ENCODE measurements at places on chromosomes 3 and 15.

GRCh38 chr3:130760922-130761321, 14.3 kb upstream of the PIK3R4 start:
- DNase-seq = no peak

GRCh38 chr3:59692117-59692516, 642.3 kb upstream of the CFAP20DC start:
- DNase-seq = no peak

- no peak for DNase-seq
Measured at GRCh38 chr15:70794596-70795310, 31.4 kb upstream of the UACA start.

GRCh38 chr3:69085168-69085832, 563 bp downstream of the ARL6IP5 start:
- DNase-seq = peak; percentile 14

- no peak for DNase-seq
Measured at GRCh38 chr15:31556494-31557150, 230.0 kb downstream of the KLF13 start.

DNA sequence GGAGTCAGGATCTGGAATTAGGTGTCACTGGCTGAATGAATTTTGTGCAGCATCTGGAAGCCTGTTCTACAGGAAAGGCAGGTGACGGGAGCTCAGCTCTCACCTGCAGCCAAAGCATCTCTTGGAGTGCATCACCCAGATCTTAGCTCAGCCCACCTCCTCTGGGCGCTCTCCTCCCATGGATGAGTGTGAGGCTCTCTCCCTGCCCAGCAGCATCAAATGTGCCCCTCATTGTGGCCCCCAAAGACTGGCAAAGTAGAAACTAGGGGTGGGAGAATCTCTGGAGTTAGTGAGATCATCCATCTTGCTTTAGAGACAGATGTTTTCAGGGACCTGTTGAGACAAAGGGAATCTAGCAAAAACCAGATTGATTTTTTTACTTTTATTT, 68.7 kb downstream of the SENP2 start:
- no peak for DNase-seq

- peak; percentile 64 for DNase-seq
Measured at GRCh38 chr15:92899948-92900730, at the start of gene CHD2. CHD2 (plus strand) TSS chr15:92900324; CDS start chr15:92901238, 914 bp downstream.

- DNase-seq = no peak
Measured at GRCh38 chr3:130256821-130257340, 88.6 kb upstream of the COL6A5 start.

GRCh38 chr3:49813497-49814174, at the start of gene UBA7:
UBA7 (minus strand) TSS chr3:49813953; CDS start chr3:49813787, 166 bp downstream.
- peak; percentile 28 for DNase-seq

DNA sequence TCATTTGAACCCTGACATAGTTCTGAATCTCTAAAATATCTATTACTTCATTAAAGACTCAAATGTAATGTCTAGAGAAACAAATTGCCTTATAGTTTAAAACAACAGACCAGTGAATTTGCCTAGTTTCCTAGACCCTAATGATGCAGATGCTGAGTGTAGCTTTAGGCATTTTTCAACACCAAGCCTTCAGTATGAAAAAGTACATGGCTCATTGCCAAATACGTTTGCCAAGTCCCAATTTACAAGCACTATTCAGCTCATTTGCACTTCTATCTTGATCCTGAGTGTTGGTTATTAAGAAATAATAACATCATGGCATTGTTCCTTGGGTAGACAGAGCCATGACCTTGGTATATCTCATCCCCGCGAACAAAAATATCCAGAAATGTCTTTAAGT, 46.8 kb downstream of the EOMES start:
- DNase-seq = no peak

DNA sequence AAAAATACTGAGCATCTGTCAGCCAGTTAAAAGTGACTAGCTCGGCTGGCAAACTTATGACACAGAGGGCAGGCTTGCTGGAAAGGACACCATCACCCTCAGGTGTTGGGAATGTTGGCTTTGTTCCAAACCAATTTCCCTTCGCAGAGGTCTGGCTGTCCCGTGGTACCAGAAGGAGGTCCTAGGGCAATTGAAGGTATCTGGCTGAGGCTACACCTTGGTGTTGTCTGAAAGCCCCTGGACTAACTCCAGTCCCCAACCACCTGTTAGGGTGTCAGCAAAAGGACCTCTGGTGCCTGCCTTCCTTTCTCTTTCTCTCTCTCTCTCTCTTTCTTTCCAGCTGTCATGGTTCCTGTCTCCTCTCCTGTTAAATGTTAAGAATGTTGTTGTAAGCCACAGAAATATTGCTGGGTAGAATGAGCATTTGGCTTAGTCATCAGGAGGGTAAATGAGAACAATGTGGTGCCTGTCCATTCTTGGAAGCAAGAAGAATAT, 12.5 kb downstream of the PRR20G start:
- DNase-seq = no peak

DNA sequence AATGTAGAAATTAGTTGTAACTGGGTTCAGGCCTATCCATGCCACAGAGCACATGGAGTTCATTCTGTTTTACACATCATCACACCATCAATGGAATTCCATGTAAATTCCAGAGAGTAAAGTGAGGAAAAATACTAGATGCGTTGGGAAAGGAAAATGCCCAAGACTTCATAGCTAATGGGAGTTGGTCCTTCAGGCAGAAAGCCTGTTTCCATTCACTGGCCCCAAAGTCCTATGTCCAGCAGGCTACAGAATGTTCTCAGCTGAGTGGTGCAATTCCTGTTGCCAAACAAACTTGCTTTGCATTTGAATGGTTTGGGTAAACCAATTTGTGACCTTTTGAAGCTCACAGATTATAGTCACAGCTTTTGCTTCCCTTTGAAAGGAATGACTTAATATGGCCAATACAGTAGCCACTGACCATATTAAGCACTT, 164.6 kb upstream of the PFN2 start:
- DNase-seq = no peak

DNA sequence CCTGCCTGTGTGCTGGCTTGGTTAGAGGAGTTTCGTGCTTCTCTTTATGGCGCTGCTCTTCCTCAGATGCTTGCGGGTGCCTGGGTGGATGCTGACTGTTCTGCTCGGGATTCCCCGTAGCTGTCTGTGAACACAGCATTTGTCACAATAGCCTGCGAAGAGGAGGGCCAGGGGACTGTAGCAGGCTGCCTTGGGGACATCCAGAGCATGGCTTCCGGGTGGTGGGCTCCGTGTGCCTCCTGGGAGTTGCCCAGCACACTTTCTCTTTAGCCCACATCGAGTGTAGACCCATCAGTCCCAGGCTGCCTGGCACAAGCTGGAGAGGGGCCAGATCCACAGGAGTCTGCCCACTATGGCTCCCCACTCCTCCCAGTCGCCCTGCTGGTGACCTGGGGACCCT, 22.4 kb downstream of the LRRK1 start:
- no peak for DNase-seq

GRCh38 chr3:131401978-131402377, 20.4 kb downstream of the NUDT16 start:
- no peak for DNase-seq

DNA sequence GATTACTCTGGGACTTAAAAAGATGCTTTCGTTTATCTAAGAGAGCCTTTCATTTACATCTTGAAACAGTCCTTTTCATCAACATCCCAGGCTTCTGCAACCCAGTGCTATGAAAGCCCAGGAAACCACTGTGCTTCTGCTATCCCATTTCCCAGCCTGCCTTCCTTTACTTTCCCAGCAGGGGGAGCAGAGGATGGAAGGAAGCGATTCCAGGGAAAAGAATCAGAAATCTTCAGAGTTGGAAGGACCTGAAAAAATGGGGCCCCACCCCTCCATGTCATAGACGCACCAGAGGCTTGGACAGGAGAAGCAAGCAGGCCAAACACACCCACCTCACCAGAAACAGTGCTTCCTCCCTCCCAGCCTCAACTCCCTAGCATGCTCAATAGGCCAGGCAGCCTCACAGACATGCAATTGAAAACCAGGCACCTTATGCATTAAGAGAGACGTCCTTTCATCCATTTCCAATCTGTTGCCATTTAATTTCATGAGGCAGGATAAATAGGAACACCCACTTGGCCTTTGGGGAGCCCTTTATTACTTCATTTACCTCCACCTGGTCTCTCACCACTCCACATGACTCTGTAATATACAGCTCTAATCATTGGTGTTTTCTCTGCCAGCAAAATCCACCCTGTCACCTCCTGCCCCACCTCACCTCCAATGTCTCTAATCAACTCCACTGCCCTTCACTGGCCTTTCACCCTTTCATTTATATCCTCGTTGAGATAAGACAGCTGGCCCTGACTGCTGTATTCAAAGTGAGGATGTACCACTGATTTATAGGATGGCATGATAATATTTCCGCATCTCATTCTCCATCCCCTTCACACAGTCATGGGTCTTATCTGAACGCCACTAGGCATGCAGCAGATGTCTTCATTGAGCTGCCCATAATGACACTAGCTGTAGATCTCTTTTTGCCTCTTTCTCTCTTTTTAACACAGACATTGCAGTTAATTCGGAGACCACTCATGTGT, 583.9 kb downstream of the NTRK3 start:
- peak; percentile 41 for DNase-seq

DNA sequence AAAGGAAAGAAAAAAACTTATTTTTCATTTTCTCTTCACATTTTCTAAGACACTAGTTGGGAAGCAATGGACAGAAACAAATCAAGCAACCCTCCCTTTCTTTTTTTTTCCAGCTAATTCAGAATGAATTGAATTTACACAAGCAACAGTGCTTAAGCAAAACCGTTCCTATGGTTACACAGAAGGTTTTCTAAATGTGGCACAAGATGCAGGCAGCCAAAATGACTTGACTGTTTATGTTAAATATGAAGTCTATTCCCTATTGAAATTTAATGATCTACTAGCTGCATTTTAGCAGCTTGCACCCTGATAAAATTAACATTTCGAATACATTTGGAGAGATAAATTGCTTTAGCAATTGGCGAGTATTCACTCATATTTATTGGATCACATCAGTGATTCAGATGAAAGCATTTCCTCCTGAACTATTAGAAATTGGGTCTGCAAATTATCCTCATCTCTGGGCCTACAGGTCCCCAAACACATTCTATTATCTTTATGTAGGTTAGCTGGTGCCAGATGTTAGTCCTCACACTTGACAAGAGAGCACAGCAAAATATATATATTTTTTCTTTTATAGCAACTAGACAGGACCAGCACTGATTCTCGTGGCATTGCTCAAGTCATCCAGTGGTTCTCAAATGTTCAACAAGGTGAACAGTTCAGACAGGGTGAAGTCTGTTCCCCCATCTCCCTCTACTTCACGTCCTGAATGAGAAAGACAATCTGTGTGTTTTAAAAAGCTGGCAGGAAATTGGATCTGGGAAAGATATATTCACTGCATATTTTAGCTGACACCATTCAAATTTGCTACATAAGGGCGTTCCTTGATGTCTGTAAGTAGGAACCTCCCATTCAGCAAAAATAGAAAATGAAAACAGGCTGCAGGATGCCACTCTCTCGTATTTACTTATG, 463.6 kb upstream of the KCNMB2 start:
- DNase-seq = no peak

- no peak for DNase-seq
Measured at GRCh38 chr3:185353823-185354614, 8.9 kb upstream of the MAP3K13 start.

- no peak for DNase-seq
Measured at GRCh38 chr3:34361921-34362320, 563.5 kb downstream of the PDCD6IP start.

- DNase-seq = no peak
Measured at GRCh38 chr3:61826161-61826560, 264.8 kb downstream of the PTPRG start.

- no peak for DNase-seq
Measured at GRCh38 chr3:174417573-174417972, 441.6 kb upstream of the NAALADL2 start.

- no peak for DNase-seq
Measured at GRCh38 chr15:52294881-52295420, 653 bp downstream of the MYO5C start.

DNA sequence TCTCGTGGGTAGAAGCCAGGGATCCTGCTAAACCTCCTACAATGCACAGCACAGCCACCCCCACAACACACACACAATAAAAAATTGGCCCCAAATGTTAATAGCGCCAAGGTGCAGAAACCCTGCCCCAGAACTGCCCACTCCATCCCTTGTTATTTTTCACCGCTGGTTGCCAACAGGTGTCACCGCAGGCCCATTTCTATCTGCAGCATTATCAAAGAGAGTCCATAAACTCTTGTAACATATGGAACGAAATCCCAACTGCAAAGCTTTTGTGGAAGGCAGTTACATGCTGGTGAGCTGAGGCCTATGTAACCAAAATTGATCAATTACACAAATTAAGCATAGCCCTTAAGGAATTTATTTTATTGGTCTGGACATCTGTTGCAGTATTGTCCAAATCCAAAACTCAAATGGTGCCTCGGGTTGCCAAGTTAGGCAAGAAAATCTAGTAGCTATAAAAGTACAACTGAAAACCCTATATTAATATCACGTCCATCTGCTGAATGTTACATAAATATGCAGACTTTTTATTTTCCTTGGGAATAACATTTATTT, 66.2 kb downstream of the SAMMSON start:
- no peak for DNase-seq

DNA sequence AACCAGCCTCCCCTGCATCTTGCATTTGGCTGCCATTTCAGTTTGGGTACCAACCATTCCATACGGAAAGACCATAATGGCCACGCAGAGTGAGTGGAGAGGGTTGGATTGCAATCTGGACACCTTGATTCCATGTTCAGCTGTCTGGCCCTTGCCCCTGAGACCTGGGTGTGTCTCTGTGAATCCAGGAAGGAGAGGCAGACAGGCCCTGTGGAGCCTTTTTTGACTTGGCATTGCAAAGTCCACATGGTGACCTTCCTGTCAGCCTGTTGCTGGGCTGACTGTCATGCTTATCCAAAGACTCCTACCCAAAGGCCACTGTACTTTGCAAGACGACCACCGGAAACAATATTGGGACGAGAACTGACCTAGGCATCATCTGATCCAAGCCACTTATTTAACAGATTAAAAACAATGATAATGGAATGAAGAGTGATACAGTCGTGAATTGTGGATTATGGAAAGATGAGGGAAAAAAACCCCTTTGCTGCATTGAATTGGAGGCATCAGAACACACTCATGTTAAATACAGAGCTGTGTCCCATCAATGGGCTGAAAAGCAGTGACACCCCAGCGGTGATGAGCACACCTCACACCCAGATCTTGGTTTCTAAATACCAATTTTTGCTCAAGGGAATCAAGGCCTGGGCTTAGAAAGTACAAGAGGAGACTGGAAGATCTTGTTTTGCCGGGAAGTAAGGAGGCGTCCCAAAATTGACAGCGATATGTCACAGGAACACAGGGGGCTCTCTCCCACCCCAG, 86.0 kb downstream of the LRRK1 start:
- no peak for DNase-seq

DNA sequence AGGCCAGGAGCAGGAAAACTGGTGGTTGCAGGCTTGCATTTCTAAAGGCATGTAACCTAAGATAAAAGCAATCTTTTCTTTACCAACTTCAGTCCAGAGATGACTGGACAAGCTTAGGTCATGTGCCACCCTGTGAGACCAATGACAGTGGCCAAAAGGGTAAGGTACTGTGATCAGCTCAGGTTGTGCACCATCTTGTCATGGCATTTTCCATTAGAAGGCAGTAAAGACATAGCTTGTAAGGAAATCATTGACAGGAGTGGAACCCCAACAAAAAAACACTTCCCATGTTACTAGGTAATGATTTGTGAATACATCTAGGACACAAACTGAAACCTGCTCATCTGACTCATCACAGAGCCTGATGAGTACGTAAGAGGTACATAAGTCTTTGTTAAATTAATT, 35.2 kb downstream of the SSR3 start:
- no peak for DNase-seq
